ENCODE measurements at places on chromosomes 11 and 22. TPM values are rescaled to one million over a fixed set of nuclear protein-coding genes. Genes with fewer than 3 reads are reported as not detected.

The OR8D4 gene
- total RNA-seq = 0.10 TPM

The DEFB131B gene
- total RNA-seq = not detected

The FBXO3 gene
- 73.9 TPM for total RNA-seq

DNA sequence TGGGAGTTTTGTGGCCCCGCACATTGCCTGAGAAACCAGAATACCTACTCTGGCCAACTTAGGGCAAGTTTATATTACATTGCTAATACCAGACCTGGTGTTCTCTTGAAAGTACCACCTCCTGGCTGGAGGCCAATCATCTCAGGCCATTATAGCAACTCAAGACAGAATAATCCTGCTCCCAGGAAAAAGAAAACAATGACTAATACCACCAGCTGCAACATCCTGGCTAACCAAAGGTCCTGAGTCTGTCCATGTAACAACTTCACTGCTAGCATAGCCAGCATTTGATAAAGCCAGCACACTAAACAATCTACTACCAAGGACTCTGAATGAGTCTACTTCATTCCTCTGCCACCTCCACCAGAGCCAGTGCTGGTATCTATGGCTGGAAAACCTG, 1298.7 kb upstream of the CNTN5 start:
- DNase-seq = no peak
- no peaks in the 10 kb centered on the region for H3K36me3 ChIP-seq
- no peaks in the 10 kb centered on the region for H3K27me3 ChIP-seq
- H3K4me1 ChIP-seq = no peaks in the 10 kb centered on the region

The ACR gene
- total RNA-seq = not detected

DNA sequence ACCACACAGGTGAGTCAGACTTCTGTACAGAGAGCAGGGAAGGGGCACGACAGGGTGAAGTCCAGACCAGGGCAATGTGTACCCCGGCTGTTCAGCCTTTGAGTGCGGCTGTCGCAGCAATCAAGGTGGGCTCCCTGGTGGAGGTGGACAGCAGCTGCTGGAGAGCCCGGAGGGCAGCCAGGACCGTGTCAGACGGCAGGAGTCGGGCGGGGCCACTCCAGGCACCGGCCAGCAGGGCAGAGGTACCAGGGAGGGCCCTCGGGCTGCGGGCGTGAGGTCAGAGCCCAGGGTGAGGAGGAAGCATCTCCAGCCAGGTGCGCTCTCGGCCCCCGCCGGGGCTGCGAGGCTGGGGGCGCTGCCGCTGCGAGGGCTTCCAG, 802 bp upstream of the PIM3 start:
- peak overlapping the region; percentile 40 for H3K4me3 ChIP-seq
- H3K36me3 ChIP-seq = peaks cover 29% of the 10 kb centered on the region
- peak overlapping the region; percentile 61 for H3K27ac ChIP-seq
- H3K27me3 ChIP-seq = no peaks in the 10 kb centered on the region
- no peak for DNase-seq
- H3K4me1 ChIP-seq = peaks cover 43% of the 10 kb centered on the region

DNA sequence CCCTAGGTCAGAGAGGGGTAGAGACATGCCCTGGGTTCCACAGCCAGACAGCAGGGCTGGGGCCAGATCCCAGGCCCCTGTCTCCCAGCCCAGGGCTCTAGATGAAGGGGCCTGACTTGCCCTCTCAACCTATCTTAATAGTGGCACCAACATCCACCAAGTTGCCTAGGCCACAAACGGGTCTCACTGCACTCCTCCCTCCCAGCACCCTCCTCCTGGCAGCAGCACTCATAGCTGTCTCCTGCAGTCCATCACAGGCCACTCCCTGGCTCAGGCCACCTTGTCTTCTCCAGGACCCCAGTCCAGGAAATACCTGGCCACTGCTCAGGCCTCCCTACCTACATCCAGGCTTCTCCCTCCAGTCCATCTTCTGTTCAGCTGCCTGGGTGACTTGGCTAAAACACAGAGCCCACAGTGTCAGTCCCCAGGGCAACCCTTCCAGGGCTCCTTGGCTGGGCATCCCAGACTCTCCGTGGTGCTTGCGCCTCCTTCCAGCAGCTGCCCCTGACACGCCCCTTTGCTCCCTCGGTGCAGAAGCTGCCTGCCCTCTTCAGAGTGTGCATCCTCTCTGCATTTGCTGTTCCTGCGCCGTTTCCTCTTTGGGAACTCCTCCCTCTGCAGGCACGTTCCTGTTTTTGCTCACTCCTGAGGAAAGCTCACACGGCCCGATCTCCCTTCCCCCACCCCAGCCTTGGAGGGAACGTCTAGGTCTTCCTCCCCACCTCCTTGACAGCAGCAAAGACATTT, 40.5 kb downstream of the LRRC32 start:
- H3K36me3 ChIP-seq = no peaks in the 10 kb centered on the region
- peak overlapping the region; percentile 30 for H3K27ac ChIP-seq
- H3K4me3 ChIP-seq = no peak overlapping the region
- no peak for DNase-seq
- H3K4me1 ChIP-seq = peaks cover 14% of the 10 kb centered on the region

DNA sequence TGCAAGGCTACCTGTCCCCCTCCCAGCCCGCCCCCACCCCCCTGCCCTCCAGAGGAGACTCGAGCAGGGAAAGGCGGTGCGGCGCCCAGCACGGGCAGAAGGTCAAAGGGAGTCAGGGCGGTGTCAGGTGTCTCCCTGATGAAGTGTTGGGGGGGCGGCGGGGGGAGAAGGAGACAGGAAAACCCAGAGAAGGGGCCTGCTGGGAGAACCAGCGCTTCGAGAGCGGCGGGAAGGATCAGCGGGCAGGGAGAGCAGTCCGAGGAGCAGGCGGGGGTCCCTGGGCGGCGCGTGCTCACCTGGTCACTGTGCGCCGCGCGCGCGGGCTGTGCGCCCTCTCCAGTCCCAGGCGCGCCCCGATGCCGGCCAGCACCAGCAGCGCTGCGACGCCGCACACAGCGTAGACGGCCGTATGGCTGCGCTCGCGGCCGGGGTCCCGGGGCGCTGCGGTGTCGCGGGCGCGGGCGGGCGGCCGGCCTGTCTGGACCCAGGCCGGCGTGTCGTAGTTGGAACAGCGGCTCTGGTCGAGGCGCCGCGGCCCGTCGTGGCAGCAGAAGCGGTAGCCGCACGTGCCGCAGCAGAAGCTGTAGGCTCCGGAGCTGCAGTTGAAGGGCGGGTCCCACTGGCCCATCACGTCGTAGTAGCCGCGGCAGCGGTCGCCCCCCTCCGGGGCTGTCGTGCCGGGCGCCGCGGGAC, 886 bp downstream of the SHISA8 start:
- H3K36me3 ChIP-seq = peaks cover 9% of the 10 kb centered on the region
- DNase-seq = no peak
- no peak overlapping the region for H3K4me3 ChIP-seq

GRCh38 chr11:74780248-74781005, 31.8 kb downstream of the RNF169 start:
- no peak overlapping the region for H3K4me3 ChIP-seq
- peak; percentile 80 for DNase-seq
- H3K4me1 ChIP-seq = no peaks in the 10 kb centered on the region
- no peaks in the 10 kb centered on the region for H3K27me3 ChIP-seq
- no peaks in the 10 kb centered on the region for H3K36me3 ChIP-seq

The OR52E8 gene
- not detected for total RNA-seq

GRCh38 chr11:63683133-63683991, 2.1 kb downstream of the RTN3 start:
- H3K27ac ChIP-seq = peak overlapping the region; percentile 95
- H3K36me3 ChIP-seq = peaks cover 4% of the 10 kb centered on the region
- DNase-seq = no peak
- no peaks in the 10 kb centered on the region for H3K27me3 ChIP-seq
- H3K4me3 ChIP-seq = peak overlapping the region; percentile 90

GRCh38 chr11:46534711-46535110, 59.1 kb downstream of the AMBRA1 start:
- H3K4me3 ChIP-seq = no peak overlapping the region
- DNase-seq = no peak
- no peaks in the 10 kb centered on the region for H3K4me1 ChIP-seq
- H3K27ac ChIP-seq = no peak overlapping the region
- peaks cover under 1% of the 10 kb centered on the region for H3K36me3 ChIP-seq

GRCh38 chr11:10209326-10209725, 84.7 kb downstream of the SBF2 start:
- no peak overlapping the region for H3K4me3 ChIP-seq
- H3K27me3 ChIP-seq = no peaks in the 10 kb centered on the region
- no peaks in the 10 kb centered on the region for H3K36me3 ChIP-seq
- H3K4me1 ChIP-seq = no peaks in the 10 kb centered on the region
- H3K27ac ChIP-seq = no peak overlapping the region

DNA sequence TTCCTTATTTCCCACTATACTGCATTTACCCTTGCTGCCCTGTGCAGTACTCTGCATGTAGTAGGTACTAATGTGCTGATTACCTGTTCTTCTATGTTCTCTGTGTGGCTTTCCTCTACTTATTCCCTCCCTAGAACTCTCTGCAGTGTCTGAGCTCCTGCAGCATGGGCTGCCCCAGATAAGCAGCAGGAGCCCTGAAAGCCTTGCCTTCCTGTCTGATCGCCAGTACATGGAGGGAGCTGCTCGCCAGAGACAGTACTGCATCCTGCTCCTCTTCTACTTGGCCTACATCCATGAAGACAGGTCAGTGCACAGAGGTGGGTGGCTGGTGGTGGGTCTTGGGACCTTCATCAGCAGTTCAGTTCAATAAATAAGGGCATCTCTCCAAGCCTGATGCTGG, 42.2 kb upstream of the CCDC134 start:
- DNase-seq = no peak
- H3K27me3 ChIP-seq = no peaks in the 10 kb centered on the region
- H3K36me3 ChIP-seq = no peaks in the 10 kb centered on the region
- H3K4me3 ChIP-seq = no peak overlapping the region
- H3K4me1 ChIP-seq = no peaks in the 10 kb centered on the region

- H3K36me3 ChIP-seq = peaks cover 43% of the 10 kb centered on the region
- H3K4me1 ChIP-seq = peaks cover 85% of the 10 kb centered on the region
- no peak overlapping the region for H3K4me3 ChIP-seq
- peak overlapping the region; percentile 84 for H3K27ac ChIP-seq
- no peaks in the 10 kb centered on the region for H3K27me3 ChIP-seq
Observed at GRCh38 chr22:19996694-19997384, 19.8 kb downstream of the ARVCF start.

DNA sequence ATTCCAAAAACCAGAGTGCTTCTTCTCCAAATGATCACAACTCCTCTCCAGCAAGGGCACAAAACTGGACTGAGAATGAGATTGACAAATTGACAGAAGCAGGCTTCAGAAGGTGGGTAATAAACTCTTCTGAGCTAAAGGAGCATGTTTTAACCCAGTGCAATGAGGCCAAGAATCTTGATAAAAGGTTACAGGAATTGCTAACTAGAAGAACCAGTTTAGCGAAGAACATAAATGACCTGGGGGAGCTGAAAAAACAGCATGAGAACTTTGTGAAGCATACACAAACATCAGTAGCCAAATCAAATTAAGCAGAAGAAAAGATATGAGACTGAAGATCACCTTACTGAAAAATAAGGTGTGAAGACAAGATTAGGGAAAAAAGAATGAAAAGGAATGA, 15.5 kb downstream of the OR52M1 start:
- no peak overlapping the region for H3K4me3 ChIP-seq
- H3K36me3 ChIP-seq = no peaks in the 10 kb centered on the region
- no peaks in the 10 kb centered on the region for H3K27me3 ChIP-seq

GRCh38 chr11:2304506-2305139, 2.8 kb downstream of the TSPAN32 start:
- peaks cover 61% of the 10 kb centered on the region for H3K4me1 ChIP-seq
- no peak for DNase-seq
- no peak overlapping the region for H3K4me3 ChIP-seq
- no peaks in the 10 kb centered on the region for H3K27me3 ChIP-seq
- peaks cover 2% of the 10 kb centered on the region for H3K36me3 ChIP-seq
- peak overlapping the region; percentile 97 for H3K27ac ChIP-seq

The DEUP1 gene
- total RNA-seq = 0.20 TPM

GRCh38 chr11:74462009-74462408, 5.3 kb downstream of the KCNE3 start:
- no peak overlapping the region for H3K27ac ChIP-seq
- no peak for DNase-seq
- no peaks in the 10 kb centered on the region for H3K36me3 ChIP-seq

GRCh38 chr11:48087974-48088681, 107.8 kb downstream of the PTPRJ start:
- no peak overlapping the region for H3K27ac ChIP-seq
- H3K36me3 ChIP-seq = no peaks in the 10 kb centered on the region
- DNase-seq = no peak
- H3K4me1 ChIP-seq = peaks cover 16% of the 10 kb centered on the region
- no peaks in the 10 kb centered on the region for H3K27me3 ChIP-seq

DNA sequence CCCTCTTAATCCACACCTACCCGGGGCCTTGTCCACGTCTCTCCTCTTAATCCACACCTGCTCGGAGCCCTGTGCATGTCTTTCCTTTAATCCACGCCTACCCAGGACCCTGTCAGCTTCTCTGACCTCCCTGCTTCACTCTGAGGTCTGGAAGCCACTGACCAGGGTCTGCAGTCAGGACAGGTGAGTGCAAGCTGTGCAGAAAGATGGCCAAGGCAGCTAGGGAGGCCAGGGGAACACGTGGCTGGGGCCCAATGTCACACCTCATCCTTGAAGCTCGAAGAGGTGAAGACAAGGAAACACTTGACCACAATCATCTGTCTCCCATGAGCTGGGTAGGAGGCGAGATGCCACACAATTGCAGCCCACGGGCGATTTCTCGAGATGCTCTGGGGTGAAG, 1516.9 kb downstream of the BRD1 start:
- no peak for DNase-seq
- no peak overlapping the region for H3K4me3 ChIP-seq
- H3K27ac ChIP-seq = no peak overlapping the region
- H3K27me3 ChIP-seq = no peaks in the 10 kb centered on the region
- peaks cover 19% of the 10 kb centered on the region for H3K4me1 ChIP-seq

DNA sequence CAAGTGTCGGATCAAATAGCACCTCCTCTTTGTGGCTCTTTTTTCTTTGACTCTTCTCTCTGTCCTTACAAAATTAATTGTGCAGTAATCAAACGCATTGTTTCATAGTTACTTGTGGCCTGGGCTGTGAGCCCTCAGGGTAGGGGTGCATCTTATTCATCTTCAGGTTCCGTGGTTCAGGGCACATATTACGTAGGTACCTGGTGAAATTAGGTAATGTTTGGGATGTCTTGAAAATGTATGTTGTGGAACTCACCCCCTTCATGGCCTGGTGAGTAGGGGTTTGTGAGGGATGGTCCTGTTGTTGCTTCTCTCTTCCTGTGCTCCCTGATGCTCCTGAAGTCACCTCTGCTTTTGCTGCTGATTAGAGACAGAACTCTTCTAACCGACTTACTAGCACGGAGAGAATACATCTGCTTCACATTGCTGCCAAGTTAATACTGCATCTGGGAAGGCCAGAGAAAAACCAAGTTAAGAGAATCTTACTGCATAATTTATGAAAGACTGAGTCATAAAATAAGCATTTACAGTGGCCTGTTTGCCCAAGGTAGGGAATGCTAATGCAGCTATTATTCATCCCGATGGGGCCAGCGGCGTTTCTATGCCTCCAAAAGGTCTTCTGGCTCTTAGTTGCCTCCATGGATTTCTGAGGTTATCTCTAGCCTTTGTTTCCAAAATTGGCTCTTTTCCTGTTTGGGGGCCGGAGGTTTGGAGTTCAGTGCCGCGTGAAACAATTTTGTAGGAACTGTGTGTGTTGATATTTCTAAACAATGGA, 66.9 kb downstream of the TBC1D22A start:
- H3K36me3 ChIP-seq = peaks cover 10% of the 10 kb centered on the region
- DNase-seq = no peak
- no peaks in the 10 kb centered on the region for H3K27me3 ChIP-seq
- H3K27ac ChIP-seq = no peak overlapping the region

The C11orf86 gene
- total RNA-seq = not detected

The CHADL gene
- total RNA-seq = 23.2 TPM

GRCh38 chr11:65695459-65696241, 16.4 kb upstream of the KAT5 start:
- H3K27ac ChIP-seq = no peak overlapping the region
- peaks cover 7% of the 10 kb centered on the region for H3K4me1 ChIP-seq
- no peak for DNase-seq
- H3K4me3 ChIP-seq = no peak overlapping the region

GRCh38 chr22:20282901-20283673, 15.0 kb upstream of the RTN4R start:
- peaks cover 34% of the 10 kb centered on the region for H3K4me1 ChIP-seq
- H3K27me3 ChIP-seq = no peaks in the 10 kb centered on the region
- H3K4me3 ChIP-seq = no peak overlapping the region
- no peaks in the 10 kb centered on the region for H3K36me3 ChIP-seq
